ENCODE measurements at places on chromosomes 2 and 18.

DNA sequence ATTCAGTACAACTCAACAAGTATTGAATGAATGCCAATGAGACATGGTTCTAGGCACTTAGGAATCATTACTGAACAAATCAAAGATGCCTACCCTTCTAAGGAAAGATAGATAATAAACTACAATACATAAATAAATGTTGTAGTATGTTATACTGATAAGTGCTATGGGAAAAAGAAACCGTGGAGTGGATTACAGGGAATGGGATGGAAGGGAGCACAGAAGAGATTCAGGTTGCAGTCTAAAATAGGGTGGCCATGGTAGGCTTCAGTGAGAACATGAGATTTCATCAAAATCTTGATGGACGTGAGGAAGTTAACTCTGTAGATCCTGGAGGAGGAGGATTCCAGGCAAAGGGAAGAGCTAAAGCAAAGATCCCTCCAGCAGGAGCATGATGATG is 17.9 kb upstream of the CREB1 start:
- DNase-seq, result no peak

- no peak for DNase-seq
Observed at GRCh38 chr2:4662161-4662779, 958.9 kb downstream of the DCDC2C start.

GRCh38 chr2:33038230-33038629 is 91.5 kb downstream of the LTBP1 start:
- DNase-seq, result no peak

- peak; percentile 57 for DNase-seq
Observed at GRCh38 chr2:191051825-191052778, 38.1 kb upstream of the STAT1 start.

DNA sequence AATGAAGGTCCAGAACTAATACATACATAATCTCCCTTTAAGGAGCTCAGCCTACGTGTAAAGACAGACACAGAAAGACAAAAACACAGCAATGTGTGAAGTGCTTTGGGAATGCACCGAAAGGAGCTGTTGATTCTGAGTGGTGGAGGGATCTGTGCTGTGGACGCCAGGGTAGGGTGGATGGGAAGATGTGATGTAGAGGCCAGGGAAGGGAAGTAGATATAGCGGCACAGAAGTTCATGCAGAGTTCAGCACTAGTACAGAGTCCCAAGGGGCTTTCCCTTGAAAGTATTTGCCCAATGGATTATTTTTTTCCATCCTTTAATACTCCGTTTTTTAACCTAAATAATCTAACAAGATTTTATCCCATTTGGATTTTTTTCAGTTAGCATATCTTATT is 32.1 kb upstream of the DOCK10 start:
- no peak for DNase-seq

DNA sequence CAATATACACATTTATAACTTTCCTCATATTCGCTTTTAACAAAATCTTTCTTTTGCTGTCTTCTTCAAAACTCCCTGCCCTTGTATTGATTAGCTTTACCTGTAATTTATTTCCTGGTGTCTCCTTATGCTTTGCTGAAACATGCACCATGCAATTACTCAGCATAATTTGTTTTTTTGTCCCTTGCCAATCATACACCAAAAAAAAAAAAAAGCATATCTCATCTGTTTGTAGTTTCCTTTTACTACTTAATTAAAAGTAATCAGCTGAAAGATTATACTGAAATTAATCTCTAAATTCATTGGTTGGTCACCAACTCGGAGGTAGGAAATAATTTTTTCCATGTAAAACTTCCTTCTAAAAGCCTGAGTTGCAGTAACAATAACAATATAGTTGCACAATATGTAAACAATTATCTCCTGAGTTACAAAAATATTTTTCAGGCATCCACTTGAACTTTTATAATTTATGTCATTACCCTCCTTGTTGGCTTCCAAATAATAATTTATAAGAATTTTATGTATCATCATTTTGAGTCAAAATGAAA is 53.0 kb upstream of the ROCK1 start:
- no peak for DNase-seq

- no peak for DNase-seq
Observed at GRCh38 chr2:191297033-191297432, 51.8 kb downstream of the MYO1B start.

DNA sequence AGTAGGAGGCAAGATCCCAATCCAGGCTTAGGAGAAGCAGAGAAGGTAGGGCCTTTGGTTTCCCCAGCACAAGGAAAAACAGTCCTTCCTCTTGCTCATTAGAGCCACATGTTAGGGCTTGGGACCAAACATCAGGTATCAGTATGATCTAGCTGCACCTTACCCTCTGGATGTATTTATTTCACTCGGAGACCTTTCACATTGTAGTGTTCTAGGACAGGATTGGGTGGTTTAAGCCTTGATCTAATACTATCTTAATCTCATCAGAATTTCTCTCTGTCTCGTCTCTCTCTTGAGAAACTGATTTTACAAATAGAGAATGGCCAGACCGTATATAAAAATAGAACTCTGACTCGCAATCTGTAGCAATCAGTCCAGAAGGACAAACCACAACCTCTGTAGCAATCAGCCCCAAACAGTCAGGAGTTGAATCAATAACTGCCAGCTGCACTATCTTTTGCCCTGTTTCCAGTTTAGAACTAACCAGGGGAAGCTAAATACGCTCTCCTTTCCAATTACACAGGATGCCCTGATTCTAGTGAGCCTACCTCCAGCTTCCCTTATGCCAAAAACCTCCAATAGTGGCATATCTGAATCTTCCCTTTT is 207.1 kb downstream of the TDRD15 start:
- DNase-seq, result no peak

DNA sequence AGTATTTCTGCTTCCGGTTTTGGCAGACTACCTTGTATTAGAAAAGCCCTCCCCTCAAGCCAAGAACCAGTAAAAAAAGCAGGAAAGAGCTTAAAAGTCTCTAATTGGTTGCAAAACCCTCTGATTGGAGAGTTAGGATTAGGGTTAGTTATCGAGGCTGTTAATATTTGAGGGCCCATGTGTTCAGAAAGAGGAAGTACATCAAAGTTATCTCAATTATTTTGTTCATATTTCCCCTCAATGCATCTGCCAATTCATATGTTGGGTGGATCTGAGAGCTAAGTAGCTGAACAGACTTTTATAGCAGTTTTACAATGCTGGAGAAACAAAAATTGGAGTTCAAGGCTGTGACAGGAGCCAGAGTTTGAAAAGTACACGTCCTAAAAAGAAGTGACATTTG is 43.1 kb upstream of the KLHL14 start:
- DNase-seq, result no peak

DNA sequence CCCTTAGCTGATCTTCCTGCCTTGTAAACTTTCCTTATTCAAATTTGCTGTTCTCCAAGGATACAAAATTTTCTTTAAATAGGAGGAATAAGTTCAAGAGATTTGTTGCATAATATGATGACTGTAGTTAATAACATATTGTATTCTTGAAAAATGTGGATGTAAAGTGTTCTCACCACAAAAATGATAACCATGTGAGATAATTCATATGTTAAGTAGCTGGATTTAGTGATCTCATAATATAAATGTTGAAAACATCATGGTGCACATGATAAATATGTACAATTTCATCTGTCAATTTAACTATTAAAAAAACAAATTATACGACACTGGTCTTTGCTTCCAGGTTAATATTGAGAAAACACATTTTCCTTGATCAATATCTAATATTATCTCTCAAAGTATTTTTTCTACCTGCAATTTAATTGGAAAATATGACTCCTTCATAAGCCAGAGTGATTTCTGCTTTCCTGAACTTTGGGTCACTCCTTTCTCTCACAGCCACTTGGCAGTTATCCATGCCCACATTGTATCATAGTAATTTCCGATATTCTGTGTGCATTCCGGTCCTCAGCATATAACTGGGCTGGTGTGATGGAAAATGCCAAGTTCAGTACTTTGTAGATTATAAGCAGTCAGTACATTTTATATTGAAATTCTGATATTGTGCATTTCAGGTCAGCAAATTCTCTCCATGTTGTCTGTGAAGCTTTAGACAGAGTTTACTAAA is 152.6 kb downstream of the GULP1 start:
- no peak for DNase-seq

GRCh38 chr2:135257383-135258090 is 205.4 kb downstream of the RAB3GAP1 start:
- DNase-seq, result no peak

GRCh38 chr18:13562494-13563029 is 163.8 kb downstream of the FAM210A start:
- no peak for DNase-seq

GRCh38 chr2:98730053-98730706 is 752 bp downstream of the MGAT4A start:
- DNase-seq, result peak; percentile 58

DNA sequence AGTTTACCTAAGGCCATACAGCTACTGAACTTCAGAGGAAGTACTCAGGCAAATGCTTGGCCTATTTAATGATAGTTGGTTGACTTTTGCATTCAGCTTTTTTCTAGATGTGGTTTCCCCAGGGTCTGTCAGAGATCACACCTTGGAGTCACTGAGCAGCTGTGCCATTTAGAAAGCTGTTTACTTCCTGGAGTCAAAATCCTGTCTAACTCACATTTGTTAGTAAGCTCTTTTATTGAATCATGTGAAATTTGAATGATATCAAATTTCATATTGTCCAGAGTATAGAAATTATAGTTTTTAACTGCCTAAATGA is 7.6 kb upstream of the TRIB2 start:
- DNase-seq, result no peak

DNA sequence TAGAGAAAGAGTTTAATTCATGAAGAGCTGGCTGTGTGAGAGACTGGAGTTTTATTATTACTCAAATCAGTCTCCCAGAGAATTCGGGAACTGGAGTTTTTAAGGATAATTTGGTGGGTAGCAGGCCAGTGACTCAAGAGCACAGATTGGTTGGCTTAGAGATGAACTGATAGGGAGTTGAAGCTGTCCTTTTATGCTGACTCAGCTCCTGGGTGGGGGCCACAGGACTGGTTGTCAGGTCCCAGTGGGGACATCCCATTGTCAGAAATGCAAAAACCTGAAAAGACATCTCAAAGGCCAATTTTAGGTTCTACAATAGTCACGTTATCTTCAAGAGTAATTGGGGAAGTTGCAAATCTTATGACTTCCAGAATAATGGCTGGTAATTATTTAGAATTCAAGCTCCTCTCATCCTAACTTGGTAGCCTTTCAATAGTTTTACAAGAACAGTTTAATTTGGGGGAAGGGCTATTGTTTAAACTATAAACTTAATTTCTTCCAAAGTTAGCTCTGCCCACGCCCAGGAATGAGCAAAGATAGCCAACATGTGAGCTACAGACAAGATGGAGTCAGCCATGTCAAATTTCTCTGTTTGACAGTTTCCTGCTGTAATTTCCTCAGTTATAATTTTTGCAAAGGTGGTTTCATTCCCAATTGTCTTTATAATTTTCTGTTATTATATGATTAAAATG is 149.4 kb upstream of the SLC39A10 start:
- no peak for DNase-seq

DNA sequence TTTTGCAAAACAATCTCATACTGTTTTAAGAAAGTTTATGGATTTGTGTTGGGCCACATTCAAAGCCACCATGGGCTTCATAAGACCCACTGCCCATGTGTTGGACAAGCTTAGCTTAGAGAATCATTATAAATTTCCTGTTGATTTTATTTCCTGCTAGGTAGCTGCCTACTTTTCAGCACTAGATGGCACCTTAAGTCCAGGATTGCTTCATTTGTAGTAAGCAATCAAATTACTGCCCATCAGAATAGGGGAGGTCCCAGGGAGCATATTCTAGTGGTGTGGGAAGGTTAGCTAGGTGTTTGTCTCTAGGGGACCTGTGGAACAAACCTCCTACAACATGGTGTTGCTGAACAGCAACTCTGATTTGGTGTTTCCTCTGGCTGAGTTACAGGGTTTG is 11.0 kb upstream of the DCDC2C start:
- DNase-seq, result peak; percentile 56

DNA sequence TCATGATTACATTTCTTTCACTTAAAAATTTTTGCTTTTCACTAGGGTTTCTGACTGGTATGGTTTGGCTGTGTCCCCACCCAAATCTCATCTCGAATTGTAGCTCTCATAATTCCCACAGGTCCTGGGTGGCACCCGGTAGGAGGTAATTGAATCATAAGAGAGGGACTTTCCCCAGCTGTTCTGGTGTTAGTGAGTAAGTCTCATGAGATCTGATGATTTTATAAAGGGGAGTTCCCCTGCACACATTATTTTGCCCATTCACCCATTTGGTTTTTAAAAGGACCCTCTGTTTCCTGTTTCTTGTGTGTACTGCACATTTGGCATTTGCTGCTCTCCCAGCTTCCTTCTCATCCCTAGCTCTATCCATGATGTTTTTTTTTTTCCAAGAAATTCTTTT is 27.8 kb upstream of the NETO1 start:
- no peak for DNase-seq

GRCh38 chr2:216379977-216380376 is 7.7 kb upstream of the MARCHF4 start:
- no peak for DNase-seq

DNA sequence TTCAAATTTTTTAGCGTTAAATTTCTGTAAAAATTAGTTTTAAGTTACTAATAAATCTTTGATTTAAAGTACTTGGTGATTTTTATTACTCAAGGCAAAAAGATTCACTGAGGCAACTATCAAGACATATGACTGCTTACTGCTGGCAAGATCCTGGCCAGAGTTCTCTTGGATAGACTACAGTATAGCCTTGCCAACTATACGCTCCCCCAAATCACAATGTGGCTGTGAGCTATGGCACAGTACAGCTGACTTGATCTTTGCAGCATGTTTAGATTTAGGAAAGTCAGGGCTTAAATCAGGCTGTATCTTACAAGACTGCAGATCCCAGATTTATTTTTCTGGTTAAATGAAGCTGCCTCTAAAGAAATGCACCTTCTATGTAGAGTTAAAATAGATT is 26.5 kb downstream of the MSTN start:
- no peak for DNase-seq

DNA sequence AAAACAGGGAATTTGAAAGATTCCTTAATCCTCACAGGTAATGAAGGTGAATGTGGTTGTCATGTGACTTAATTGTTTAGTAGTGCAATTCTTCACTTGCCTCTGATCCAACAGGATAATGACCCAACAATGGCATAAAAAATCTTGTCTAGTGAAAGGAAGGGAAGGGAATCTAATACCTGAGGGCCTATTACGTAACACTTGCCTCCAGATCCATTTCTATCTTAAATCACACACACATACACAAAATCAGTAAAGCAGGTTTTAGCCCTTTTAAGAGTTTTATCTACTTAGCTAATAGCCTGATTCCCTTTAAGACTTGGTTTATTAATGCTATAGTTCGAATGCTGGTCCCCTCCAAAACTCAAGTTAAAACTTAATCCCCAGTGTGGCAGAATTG is 118.6 kb downstream of the TMEM163 start:
- DNase-seq, result no peak

All from neural progenitor cell (in vitro differentiated cells).